NCI-H1694 (cell line): ENCODE measurements at places on chromosomes 2 and 18.

DNA sequence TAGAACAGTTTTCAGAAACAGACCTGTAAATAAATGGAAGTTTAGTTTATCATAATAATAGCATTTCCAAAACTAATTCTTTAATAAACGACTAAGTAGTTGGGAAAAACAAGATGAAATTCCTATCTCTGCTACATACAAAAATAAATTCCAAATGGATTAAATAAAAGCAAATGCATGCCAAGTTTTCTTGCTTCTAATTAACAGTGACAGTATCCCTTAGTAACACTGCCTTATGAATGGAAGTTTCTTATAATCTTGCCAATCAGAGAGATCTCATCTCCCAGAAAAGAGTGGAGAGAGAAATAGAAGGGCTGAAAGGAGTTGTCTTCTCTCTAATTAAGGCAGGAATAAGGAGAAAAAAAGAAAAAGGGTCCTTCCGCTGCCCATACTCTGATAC, 133.9 kb downstream of the GFPT1 start:
- no peak for DNase-seq

- no peak for DNase-seq
Observed at GRCh38 chr18:23784832-23785245, 95.6 kb downstream of the LAMA3 start.

- DNase-seq, result peak; percentile 76
Observed at GRCh38 chr2:28665041-28665704, 86.5 kb upstream of the PPP1CB start.

GRCh38 chr18:58970943-58971790, 106.5 kb downstream of the ZNF532 start:
- no peak for DNase-seq

DNA sequence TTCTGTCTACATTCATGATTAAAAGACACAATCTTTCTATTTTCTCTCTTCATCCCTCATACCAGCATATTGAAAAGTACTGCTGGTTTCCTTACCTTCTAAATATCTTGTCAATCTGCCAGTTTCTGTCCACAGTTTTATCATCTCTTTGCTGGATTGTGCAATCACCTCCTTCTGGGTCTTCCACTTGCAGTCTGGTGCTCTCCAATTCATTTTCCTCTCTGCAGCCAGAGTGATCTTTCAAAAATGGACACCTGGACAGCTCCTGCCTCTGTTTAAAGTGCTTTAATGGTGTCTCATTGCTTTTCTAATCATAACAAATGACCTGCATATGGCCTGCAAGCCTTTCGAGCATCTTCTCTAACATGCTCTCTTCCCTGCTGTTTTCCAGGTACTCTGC, 94.0 kb downstream of the C1QL2 start:
- no peak for DNase-seq

GRCh38 chr2:202870431-202871299, 901 bp downstream of the ICA1L start:
- DNase-seq, result peak; percentile 52
